CD4-positive, alpha-beta T cell treated with Interleukin-15 for 4 hours (primary cell): ENCODE measurements at places on chromosomes 6 and 20.

- no peak for DNase-seq
Measured at GRCh38 chr20:1934721-1935573, 39.7 kb downstream of the SIRPA start.

GRCh38 chr6:140041571-140042332 is 667.3 kb upstream of the CITED2 start:
- no peak for DNase-seq

DNA sequence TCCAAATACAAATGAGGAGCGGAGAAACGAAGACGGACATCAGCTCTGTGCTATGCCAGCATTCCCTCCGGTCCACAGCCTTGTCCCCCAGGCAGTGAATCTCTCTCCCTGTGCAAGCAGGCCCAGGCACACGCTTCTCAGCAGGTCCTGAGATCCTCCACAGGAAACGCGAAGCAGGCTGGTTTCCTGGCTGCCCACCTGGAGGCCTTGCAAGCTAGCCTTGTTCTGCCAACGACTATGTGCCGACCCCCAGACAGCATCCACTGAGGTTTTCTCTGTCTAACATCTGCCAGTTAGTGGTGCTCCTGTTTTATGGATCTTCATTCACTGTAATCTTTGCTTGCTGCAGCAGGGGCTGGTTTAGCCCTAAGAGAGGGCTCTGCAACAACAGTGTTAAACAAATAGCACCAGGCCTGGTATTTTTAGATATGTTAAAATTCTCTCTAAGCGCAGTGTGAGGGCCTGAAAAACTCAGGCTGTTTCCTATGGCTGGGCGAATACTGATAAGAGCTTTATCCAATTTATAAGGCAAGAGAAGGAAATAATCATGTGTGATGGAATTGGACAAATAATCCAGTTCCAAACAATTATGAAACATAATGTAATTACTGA is 386.0 kb upstream of the ARID1B start:
- DNase-seq = no peak

DNA sequence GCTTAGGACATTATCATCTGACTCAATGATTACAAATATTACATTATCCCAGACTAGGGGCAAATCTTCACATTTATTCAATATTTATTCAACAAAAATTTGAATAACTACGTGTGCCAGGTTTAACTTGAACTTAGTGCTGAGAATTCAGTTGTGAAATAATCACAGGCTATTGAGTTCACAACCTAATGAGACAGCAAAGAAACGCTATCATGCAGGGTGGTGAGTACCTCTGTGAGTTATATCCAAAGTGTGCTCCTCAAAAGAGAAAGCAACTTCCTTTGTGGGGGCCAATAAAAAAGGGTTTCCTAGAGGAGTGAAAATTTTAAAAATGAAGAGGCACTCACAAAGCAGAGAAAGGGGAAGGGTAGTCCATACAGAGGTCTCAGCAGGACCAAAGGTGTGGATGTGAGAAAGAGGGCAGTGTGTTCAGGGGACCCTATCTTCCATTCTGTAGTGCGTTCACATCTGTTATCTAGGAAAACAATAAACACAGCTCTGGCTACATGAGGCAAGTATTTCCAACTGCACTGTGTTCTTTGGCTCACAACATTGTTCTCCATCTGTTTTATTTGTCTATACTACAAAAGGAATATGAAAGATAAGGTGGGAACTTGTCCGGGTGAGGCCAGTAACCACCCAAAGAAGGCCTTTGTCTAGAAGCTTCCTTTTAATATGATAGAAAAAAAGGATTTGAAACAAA is 155.4 kb upstream of the MARCKS start:
- DNase-seq = no peak

GRCh38 chr20:53021934-53022333 is 49.8 kb downstream of the TSHZ2 start:
- DNase-seq = peak; percentile 49

- DNase-seq = no peak
Measured at GRCh38 chr6:31004794-31005193, 5.5 kb upstream of the MUC22 start.

GRCh38 chr6:148249160-148249559 is 93.5 kb upstream of the SASH1 start:
- DNase-seq = no peak

GRCh38 chr6:12909833-12910232 is 193.3 kb downstream of the PHACTR1 start:
- DNase-seq = no peak

- DNase-seq = no peak
Measured at GRCh38 chr20:36579996-36580545, 6.7 kb downstream of the TGIF2 start.

DNA sequence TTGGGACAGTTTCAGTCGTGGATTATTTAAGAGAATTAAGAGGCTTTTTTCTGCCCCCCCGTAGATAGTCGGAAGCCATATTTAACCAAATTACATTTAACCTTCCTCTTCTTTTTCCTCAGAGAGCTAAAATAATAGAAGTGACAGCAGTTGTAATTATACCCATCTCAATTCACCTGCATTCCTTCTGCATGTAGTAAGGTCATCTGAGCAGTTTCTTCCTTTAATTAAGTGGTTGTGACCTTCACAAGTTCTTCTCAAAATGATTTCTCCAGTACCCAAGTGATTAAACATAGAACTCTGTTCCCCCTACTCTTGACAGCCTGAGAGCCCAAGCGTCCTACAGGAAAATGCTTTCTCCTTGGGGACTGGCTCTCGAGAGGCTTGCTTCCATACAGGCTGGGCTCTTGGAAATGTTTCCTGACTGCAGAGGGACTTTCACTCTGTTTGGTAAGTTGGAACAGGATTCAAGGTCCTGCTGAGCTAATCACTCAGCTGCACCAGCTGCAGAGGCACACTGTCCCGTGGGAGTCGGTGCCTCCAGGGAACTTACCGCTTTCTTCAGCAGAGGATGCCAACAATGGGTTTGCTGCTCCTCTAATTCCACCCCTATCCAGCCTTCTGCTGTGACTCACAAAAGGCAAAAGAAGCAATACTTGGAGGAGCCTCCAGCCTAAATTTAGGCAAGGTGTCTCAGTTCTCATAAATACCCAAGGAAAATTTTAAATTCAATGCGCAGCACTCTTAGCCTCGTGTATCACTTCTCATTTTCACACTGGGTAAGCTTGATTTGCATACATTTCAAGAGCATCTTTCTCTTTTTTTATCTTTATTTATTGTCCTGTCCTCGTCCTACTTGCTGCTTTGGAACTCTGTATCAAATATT is 414.9 kb downstream of the KIF16B start:
- DNase-seq = no peak

DNA sequence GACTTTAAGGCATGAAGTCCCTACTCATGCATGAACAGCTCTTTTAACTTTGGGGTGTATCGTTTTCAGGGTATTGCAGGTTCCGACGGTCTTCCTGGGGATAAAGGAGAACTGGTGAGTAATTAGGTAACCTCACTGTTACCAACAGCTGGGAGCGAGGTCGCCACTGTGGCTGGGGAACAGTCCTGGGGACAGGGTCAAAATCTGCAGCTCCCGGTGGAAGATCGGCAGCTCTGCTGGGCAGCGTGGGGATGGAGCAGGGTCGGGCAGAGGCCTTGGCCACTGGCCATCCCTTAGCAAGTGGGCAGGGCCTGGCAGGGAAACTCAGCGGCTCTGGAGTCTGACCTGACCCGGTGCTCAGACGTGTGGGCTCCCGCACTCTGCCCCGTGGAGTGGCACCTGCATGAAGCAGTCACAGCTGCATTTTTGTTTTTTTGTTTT is 16.1 kb downstream of the COL9A3 start:
- DNase-seq = no peak

DNA sequence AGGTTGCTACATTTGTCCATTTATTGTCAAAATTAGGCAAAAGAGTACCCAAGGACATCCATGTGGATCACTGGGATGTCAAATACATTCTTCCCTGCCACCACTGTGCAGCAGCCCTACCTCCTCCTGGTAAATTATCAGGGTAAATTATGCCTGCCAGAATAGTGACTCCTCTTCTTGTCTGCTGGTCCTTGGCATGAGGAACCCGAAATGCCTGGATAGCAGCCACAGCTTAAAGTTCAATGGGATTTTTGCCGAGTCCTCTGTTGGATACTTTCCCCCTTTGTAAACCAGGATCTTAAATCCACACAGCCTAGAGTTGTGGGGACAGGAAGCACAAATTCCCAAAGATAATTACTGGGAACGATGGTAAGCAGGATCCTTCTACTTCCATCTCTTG is 173.3 kb downstream of the RFX6 start:
- DNase-seq = no peak

GRCh38 chr6:126042001-126042419 is 55.7 kb downstream of the TRMT11 start:
- no peak for DNase-seq

DNA sequence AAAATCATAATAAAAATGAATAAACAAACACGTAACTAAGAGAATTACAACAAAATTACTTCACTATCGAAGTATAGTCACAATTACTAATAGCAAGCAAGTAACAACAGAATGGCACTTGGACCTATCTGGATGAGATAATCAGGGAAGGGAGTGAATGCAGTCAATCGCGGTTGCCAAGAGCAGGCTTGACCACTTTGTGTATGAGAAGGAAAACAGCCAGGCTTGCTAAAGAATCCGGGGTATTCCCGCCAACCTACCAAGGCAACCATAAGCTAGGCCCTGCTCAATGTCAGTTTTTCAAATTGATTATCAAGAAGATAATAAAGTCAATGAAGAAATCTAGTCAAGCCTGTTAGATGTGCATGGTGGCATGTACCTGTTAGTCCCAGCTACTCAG is 39.7 kb downstream of the PXDC1 start:
- no peak for DNase-seq

GRCh38 chr6:109052852-109053251 is 41.8 kb downstream of the SESN1 start:
- DNase-seq = no peak

DNA sequence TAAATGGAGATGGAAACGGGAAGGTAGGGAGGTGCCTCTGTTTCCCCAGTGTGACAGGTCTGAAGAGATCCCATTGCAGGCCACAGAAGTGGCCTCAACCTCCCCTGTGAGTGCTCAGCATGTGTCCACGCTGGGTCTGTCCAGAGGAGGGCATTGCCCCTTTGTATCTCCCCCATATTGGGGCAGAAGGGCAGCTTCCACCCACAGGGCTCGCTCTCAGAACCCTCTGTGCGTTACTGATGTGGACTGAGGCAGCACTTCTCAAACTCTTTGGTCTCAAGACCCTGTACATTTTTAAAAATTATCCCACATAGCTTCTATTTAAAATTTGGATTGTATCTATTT is 22.0 kb downstream of the ARFGEF3 start:
- DNase-seq = no peak

DNA sequence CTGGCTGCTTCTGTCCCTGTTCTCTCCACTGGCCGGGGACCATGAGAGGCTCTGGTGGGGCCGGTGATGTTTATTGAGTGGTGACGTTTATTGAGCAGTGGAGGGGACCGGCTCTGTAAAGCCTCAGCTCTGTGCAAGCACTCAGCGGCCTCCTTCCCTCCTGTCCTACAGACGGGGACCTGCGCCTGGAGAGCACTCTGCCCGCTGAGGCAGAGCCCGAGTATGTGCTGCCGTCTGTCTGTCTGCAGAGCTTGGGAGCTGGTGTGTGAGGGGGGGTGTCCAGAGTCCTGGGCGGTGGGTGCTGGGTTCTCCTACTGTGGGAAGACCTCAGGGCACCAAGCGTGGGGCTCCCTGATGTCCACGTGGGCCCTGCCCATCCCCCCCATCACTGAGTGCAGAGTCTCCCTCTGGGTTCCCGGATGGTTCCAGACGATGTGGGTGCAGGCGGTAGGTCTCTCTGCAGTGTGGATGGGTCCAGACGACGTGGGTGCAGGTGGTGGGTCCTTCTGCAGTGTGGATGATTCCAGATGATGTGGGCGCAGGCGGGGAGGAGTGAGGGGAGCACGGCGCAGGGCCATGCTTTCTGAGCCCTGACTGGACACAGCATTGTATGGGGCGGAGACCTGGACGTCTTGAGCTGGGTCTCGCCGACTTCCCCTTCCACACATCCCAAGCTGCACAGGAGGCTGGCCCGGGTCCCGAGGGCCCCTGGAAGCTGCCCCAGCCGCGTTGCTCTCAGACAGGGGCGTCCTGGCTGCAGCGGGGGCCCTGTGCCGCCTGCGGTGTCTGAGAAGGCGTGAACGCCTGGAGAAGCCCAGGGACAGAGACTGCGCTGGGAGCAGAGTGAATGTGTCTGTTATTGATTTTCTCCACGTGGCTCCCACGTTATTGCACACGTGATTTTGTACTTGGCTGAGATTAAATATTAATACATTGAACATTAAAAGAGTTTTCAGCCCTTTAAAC is 14.9 kb upstream of the BHLHE23 start:
- DNase-seq = no peak

GRCh38 chr6:43489277-43490072 is 12.1 kb downstream of the TJAP1 start:
- DNase-seq = no peak

DNA sequence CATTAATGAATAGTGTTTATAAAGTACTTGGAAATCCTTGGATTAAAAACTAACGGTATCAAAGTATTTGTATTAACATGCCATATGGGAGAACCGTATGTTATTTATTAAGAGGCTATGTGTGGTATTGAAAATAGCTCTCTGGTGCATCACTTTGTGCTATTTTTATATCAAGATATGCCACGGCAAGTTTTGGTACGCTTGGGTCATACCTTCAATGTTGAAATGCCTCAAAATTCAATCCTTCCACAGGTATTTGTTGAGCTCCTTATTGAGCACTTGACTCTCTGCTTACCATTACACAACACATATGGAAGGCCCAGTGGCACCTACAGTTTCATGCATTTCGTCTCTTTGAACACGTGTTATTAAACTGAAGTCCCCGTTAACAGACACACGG is 647.9 kb downstream of the KIF16B start:
- DNase-seq = no peak

DNA sequence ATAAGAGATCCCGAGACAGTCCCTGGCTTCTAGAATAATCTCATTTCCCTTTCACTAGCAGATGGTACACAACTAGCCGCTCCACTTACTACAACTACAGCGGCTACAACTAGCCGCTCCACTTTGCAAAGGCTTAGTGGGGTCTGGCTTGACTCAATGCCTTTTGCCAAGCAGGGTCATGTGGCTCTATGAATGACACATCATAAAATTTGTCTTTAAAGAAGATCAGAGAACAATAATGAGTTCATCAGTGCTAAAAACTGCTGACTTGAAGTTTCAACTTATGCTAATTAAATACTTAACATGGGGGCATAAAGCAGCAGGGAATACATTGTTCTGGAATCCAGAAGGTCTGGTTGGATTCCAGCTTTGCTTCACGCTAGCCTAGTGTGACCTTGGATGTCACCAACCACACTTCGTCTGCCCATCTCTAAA is 2.0 kb upstream of the MICAL1 start:
- DNase-seq = no peak
